Activated CD4-positive, alpha-beta memory T cell treated with anti-CD3 and anti-CD28 coated beads, Interleukin-2, amount 10 ng/mL, durations not matched to agents 7 days and 5 days (primary cell): ENCODE measurements at places on chromosomes 1 and 21.

DNA sequence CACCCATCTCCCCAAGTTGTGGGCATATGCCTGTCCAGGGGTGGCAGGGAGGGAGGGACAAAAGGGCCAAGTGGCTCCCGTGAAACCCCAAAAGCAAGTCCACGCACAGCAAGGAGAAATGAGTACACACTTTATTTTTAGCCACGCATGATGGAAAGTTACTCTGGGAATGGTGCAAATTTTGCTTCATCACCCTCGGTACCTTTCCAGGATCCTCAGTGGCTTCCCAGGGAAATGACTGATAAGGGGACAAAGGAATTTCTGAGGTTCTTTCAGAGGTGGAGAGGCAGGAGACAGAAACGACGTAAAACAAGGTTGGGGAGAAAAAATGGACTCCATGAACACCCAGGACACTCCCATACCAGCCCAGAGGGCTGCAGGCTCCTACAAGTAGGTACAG, 65.8 kb downstream of the SSBP3 start:
- DNase-seq = no peak

DNA sequence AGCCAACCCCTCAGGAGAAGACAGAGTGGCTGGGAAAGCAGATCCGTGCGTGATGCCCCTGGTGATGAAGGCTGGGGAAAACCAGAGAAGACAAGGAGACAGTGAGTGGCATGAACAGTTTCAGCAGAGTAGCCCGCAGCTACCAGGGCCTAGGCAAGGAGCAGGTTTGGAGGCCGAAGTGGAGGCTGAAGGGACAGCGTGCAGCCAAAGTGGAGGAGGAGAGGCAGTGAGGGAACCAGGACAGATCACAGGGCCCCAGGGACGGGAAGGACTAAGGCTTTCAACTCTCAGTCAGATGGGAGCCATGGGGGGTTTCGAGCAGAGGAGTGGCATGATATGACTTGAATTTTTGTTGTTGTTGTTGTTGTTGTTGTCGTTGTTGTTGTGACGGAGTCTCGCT, 59.9 kb upstream of the SELENON start:
- DNase-seq = no peak

- DNase-seq = no peak
These were observed 112.0 kb downstream of the BARHL2 start for GRCh38 chr1:90605070-90605469.

DNA sequence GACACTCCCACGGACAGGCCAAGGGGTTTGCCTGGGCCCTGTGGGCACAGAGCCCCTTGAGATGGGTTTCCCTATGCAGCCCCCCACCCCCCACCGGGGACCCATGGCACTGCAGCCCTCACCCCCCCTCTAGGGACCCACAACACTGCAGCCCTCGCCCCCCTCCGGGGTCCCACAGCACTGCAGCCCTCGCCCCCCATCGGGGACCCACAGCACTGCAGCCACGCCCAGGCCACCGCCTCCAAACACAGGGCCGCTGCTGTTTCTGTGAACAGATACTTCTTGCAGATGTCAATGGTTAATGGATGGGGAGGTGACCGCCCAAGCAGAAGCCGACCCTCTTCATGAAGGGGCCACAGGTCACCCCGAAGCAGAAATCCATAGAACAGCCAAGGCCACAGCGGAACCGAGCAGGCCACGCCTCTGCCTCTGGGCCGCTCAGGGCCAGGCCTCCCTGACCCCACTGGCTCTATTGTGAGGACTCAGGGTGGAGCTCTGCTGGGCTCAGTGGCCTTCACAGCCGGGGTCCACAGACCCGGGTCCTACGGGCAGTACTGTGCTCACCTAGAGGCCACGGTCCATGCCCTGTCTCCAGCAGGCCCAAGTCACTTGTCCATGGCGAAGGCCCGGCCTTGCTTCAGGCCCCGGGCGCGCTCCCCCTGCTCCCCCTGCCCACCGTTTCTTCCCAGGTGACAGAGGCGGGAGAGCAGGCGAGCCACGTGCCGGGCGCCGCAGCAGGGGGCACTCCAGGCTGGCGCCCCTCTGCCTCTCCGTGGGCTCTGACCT, 4.1 kb upstream of the POFUT2 start:
- DNase-seq = peak; percentile 16

DNA sequence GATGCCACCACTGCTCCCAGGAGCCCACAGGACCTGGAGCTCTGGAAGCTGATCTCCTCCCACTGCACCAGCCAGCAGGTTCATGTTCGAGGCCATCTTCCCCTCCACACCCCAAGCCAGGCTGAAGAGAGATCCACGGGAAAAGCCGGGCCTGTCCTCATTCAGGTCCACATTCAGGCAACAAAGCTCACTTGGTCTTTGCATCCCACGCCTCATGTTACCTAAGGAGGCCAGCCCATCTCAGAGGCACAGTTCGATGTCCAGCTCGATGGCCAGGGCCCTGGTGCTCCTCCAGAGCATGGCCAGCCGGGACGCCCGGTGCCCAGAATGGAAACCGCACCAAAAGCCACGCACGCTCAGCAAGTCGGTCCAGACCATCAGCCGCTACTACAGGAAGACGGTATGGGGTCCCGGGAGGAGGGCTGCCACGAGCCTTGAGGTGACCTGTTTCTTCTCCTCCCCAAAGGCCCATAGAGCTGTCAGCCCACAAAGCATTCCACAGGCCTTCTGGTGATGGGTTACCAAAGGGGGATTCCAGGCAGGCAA, at the start of gene CCDC27:
Gene CCDC27 (plus strand): TSS at position 51 of the 546 bp plus-strand sequence. CDS start 32 bp downstream, at position 83.
- no peak for DNase-seq

- DNase-seq = no peak
These were observed 9.6 kb downstream of the ARHGEF16 start for GRCh38 chr1:3463891-3464648.

GRCh38 chr1:27233667-27234048, 774 bp upstream of the WDTC1 start:
- peak; percentile 36 for DNase-seq

GRCh38 chr1:220815409-220815808, 28.7 kb downstream of the MTARC1 start:
- DNase-seq = no peak

DNA sequence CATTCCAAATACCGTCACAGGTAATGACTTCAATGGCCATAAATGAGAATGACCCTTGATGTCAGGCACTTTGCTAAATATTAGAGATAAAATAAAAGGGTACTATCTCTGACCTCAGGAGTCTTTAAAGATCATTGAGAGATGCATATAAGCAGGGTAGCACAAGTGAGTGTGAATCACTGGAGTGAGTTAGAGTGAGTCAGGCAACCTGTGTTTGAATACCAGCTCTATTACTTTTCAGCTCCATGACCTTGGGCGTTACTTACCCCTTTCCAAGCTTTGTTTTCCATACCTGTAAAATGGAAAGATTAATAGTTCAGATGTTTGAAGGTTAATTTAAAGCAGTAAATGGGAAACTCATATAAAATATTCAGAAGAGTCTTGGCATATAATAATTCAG, 1058.0 kb upstream of the ADGRL4 start:
- DNase-seq = no peak

DNA sequence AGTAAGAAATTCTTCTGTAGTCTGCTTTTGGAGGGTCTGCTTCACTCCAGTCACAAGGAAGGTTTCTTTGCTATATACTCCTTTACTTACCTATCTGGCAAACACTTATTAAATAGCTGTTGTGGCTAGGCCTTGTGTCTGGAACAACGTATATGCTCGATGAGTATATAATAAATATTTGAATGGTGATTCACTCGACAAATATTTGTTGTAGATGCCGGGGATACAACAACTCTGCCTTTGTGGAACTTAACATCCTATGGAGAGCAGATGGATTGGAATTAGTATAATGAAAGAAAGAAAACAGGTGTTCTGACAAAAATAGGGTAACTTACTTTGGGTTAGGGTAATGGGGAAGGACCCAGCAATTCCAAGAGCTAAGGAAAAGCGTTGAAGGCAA, 31.1 kb downstream of the KPNA6 start:
- DNase-seq = no peak

DNA sequence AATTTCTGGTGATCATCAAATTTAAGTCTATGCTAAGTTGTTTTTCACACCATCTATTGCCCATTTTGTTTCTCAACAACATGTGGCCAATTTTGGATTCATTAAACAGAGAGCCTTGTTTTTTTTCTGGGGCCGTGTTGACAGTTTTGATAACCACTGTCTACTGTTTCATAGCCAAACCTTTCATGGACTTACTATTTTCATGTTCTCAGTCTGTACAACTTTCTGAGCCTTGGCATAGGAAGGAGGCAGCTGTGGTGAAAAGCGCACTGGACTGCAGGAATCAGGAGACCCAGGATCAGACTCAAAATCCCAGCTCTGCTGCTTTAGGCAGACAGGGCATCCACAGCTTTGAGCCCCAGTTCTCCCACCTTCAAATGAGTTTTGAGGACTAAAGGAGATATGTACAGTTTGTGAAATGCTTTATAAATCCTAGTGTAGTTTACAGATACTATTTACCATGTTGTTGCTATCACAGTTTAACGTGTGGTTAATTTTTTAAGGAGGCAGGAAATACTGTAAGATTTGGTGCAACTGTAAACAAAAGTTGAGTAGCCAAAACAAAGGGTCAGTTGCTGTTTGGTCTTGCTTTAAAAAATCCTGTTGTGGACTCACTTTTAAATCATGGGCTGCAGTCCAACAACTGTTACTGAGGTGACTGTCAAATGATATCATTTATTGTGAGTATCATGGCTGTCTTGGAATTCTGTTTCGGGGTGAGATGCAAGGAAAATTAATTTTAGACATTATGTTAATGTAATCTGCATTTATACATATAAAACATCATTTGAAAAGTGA, 2.9 kb downstream of the MACO1 start:
- DNase-seq = no peak

GRCh38 chr1:166884040-166884642, 8.1 kb upstream of the TADA1 start:
- peak; percentile 55 for DNase-seq

- no peak for DNase-seq
These were observed 30.1 kb downstream of the AVPR1B start for GRCh38 chr1:206087091-206087490.

- DNase-seq = no peak
These were observed 55.5 kb downstream of the TRABD2B start for GRCh38 chr1:47941609-47942239.
